Kidney (tissue), 22 donors: ENCODE measurements at places on chromosomes 4 and X.

DNA sequence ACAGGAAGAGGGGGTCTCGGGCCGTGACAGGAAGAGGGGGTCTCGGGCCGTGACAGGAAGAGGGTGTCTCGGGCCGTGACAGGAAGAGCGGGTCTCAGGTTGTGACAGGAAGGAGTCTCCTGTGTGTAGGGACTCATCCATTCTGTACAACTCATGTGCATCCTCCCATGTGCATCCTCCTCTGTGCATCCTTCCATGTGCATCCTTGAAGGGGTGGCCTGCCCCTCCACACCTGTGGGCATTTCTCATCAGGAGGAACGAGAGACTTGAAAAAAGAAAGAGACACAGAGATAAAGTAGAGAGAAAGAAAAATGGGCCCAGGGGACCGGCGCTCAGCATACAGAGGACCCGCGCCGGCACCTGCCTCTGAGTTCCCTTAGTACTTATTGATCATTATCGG is 30.2 kb upstream of the PLCXD1 start:
- no peak for DNase-seq

DNA sequence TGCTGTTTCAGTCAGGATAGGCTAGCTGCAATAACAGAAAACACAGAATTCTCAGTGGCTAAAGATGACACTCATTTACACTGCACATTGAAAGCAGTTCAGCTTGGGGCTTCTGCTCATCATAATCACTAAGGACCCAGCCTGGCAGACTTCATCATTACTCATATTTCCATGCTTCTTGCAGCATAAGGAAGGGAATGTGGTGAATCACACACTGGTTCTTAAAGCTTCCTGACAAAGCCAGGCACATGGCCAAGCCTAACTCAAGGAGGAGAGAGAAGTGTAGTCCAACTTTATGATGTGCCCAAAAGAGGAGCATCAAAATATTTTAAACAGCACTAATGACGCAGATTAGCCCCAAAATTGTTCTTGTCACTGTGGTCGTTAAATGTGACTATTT is 186.5 kb downstream of the BANK1 start:
- DNase-seq: no peak

- DNase-seq: no peak
These were observed 99.8 kb upstream of the H2AZ1 start for GRCh38 chr4:100049872-100050271.

DNA sequence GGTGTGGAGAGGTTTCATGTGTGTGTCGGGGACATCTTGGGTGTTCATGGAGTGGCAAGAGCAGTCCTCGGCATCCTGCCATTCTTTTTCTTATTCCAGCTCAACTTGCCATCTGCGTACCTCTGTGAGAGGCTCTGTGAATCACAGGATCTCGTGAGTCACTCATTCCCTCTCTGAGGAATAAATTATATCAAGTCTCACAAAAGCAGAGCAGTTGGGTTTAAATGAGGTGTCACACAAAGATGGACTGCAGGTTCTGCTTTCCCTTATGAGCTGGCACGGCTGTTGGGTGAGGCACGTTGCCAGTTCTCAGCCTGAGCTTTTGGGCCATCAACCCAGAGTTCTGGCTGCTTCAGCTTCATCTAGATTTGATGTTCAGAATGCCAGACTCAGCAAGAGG is 6.8 kb upstream of the OCIAD2 start:
- no peak for DNase-seq

DNA sequence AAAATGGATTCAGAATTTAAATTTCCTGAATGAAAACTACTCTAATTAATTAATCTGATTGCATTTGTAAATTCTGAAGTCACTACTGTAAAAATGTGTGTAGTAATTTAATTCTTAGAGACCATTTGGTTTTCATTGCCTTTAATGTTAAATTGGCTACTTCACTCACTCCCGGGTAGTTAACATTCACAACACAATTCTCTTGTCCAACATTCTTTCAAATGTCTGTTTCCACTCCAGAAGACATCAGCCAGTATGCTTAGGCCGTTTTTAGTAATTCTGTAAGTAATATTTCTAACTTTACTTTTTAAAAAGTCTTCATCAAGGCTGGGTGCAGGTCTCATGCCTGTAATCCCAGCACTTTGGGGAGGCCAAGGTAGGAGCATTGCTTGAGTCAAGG is 21.3 kb upstream of the USP46 start:
- DNase-seq: no peak

GRCh38 chrX:44344194-44344593 is 722 bp upstream of the EFHC2 start:
- peak; percentile 4 for DNase-seq

DNA sequence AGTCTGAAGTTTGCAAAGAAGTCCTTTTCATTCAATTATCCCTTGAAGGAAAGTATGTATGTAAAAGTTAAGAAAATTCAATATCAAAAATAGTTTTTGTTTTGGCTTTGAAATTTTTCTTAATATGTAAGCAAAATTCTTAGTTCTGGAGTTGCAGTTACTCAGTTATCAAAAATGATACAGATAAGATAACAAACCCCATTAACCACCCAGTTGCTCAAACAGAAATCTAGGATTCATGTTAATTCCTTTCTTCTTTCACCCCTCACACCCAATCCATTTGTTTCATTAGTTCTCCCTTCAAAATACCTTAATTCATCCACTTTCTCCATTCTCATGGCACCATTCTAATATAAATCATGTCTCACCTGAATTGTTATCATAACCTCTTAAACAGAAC is 40.5 kb upstream of the JADE1 start:
- DNase-seq: no peak

DNA sequence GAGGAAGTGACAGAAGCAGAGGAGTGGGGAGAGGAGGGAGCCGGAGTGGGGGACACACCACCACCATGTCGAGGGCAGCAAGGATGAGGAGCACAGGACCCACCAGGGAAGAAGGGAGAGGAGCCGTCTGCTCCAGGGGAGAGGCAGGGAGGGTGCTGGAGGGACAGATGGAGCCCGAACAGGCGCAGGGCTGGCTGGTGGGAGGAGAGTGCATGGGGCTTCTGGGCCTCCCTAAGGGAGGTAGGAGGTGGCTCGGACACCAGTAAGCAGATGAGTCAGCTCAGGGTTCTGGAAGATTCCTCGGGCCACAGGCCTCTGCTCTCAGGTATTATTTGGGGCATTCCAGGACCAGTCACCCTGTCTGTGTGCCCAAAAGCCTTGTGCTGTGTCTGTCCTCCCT is 29.8 kb downstream of the ATP2B3 start:
- DNase-seq: no peak

GRCh38 chr4:21476757-21477156 is 471.8 kb downstream of the KCNIP4 start:
- DNase-seq: peak; percentile 55

GRCh38 chr4:21986307-21986706 is 37.7 kb upstream of the KCNIP4 start:
- no peak for DNase-seq

GRCh38 chr4:174358410-174358809 is 74.7 kb downstream of the CEP44 start:
- no peak for DNase-seq

- peak; percentile 8 for DNase-seq
These were observed 31.3 kb downstream of the CXCL13 start for GRCh38 chr4:77636902-77637301.

DNA sequence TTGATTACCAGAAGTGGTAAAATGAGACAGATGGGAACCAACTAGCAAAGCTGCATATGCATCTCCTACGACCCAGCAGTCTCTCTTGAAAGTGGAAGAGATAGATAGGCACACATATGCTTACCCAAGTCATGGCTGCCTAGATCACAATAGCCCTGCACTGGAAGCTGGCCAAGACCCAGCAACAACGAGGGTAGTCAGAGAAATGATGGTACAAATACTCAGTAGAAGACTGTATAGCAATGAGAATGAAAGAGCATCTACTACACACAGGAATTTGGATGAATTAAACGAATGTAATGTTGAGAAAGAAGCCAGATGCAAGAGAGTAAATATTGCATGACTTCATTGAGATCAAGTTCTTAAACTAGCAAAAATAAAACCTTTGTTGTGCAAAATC is 100.3 kb upstream of the FAT1 start:
- no peak for DNase-seq

GRCh38 chr4:83388313-83388676 is 53.6 kb upstream of the HPSE start:
- DNase-seq: no peak

DNA sequence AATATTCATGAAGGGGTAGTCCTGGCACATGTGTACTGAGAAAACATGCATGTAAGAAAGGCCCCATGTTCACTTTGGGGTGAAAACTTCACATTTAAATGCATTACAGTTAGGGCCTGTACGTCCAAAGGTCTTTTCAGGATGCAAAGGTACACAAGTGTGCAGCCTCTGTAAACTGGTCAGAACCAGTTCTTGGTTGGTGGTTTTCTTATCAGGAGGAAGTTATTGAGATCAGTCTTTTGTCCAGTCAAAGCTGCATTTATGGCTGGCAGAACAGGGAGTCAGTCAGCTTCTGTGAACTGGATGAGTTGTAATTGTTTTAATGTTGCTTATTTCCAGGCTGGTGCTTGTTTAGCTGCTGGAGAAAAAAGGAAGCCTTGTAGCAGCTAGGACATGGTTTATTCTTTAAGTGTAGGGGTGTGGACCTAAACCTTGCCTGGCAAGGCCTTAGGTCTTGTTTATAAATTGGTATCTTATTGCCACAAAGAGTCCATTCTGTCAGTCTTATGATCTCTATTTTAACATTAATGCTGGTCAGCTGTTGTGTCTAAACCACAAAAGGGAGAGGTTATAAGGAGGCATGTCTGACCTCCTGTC is 1906.6 kb upstream of the TENM3 start:
- DNase-seq: peak; percentile 4

DNA sequence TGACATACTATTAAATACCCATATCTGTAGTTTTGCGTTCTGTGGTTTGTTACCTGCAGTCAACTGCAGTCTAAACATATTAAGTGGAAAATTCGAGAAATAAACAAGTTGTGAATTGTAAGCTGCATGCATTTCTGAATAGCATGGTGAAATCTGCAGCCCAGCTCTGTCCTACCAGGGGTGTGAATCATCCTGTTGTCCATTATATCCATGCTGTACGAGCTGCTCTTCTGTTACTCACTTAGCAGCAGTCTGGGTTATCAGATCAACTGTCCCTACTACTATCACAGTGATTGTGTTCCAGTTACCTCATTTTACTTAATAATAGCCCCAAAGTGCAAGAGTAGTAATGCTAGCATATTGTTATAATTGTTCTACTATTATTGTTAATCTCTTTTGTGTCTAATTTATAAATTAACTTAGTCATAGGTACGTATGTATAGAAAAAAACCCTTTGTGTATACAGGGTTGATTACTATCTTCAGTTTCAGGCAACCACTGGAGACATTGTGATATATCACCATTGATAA is 173.7 kb upstream of the FAT4 start:
- DNase-seq: no peak

GRCh38 chr4:169184236-169184635 is 86.5 kb downstream of the SH3RF1 start:
- DNase-seq: no peak

GRCh38 chr4:83174844-83175414 is 60.4 kb upstream of the PLAC8 start:
- no peak for DNase-seq

- no peak for DNase-seq
These were observed 63.7 kb downstream of the SEC24D start for GRCh38 chr4:118772081-118772766.

DNA sequence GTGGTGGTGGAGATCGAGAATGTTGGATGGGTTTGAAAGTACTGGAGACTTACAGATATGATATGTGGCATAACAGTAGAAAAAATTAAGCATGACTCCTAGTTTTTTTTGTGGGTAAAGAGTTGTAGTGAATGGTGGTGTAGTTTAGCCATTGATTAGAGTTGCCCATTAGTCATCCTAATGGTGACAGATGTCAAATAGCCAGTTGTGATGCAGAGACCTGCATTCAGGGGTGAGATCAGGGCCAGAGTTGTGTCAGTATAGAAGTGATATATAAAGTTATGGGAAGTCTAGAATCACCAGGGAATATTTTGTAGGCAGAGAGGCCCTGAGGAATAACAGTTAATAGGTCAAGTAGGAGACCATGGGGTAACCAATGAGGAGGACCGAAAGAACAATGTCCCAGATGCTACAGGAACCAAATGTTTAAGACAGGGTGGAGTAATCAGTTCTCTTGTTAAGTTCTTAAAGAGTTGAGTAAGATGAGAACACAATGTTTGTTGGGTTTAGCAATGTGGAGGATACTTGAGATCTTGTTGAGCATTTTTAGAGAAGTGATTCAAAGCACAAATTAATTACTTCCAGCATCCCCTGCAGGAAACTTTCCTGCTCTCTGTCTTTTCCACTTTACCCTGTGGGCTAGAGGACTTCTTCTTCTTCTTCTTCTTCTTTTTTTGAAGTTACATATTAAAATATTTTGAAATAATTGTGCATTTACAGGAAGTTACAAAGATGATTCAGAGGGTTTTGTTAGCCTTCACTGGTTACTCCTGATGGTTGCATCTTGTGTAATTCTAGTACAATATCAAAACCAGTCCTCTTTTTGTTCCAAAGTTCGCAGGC is 13.3 kb downstream of the SGMS2 start:
- no peak for DNase-seq

DNA sequence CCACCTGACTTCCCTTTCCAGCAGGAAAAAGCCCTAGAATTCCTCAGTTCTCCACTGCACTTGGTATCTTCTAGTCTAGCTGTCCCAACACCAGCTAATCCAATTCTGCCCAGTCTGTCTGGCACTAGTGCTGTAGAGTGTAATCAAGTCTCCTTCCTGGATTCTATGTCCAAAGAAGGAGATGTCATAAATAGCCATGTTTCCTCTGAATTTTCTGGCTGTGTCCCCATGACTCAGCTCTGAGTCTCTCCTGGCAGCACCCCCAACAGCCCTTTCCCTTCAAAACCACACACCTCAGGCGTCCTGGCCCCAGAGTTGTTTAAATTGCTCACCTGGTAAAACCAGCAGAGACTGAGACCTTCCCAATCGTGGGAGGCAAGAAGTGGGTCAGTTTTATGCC is 197.2 kb downstream of the GRXCR1 start:
- DNase-seq: no peak

DNA sequence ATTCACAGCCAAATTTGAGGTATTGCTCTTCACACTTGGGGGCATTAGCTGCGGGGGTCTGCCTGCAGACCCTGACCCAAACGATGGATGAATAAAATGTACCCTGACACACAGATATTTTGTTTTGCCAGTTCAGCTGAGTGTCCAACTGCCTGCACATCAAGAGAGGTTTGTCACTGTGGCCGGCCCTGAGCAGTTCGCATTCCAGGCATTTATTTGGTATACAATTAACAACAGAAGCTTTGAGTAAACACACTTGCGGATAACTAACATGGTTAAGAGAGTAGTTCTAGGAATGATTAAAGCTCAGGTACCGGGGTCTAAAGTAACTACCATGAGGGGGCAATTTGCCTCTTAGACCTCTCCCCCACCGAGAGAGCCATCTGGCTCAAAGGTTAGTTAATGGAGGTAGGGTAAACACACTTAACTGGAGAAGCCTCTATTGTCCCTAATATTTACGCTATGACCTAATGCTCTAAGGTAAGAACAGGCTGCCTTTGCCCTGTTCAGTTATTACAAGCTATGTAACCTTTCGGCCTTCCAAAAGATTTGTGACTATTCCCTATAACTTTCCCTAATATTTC is 162.0 kb downstream of the SNCA start:
- DNase-seq: no peak

GRCh38 chr4:128913228-128913627 is 103.7 kb downstream of the JADE1 start:
- DNase-seq: no peak

GRCh38 chr4:151952137-151952536 is 191.3 kb upstream of the GATB start:
- no peak for DNase-seq

GRCh38 chr4:129230846-129231245 is 134.9 kb downstream of the C4orf33 start:
- no peak for DNase-seq
